ENCODE measurements at places on chromosomes 7 and 10.

DNA sequence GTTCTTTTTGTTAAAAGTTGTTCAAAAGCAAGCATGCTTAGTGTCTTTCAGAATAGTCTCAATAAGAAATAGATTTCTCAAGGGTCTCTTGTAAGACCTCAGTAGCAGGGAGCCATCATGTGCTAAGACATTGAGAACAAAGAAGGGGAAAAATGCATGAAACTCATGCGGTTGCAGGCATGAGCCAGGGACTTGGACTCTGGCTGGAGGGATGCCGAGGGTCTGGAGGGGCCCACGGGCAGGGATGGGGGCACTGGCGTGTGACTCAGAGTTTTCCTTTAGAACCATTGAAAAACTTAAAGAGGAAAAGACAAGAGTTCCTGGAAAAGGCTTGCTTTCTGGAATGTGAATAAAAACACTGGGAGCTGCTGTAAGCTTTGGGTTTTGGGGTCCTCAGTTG, 253.3 kb downstream of the CCDC3 start:
- no peak for DNase-seq

- no peak for DNase-seq
Observed at GRCh38 chr7:97007583-97007861, 2.2 kb downstream of the DLX6 start.

GRCh38 chr10:94011296-94011695, 17.6 kb downstream of the PLCE1 start:
- DNase-seq: no peak

- no peak for DNase-seq
Observed at GRCh38 chr7:77368974-77369373, 47.2 kb downstream of the GSAP start.

DNA sequence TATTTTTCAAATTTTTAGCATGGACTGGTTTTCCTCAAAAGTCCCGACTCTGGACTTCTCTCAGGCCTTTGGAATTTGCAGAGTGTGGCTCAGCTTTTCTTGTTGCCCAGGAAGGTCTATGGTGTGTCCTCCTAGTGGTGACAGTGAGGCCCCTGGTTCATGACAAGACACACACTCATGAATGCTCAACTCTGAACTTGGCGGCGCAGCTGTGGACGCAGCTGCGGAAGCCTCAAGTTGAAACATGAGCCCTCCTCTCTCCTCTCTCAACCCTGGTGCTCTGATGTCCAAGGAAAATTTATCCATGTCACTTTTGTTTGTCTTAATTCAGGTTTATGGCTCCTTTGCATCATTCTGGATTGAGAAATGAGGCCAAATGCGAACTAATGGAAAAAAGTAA, 183.9 kb downstream of the HECW1 start:
- no peak for DNase-seq

DNA sequence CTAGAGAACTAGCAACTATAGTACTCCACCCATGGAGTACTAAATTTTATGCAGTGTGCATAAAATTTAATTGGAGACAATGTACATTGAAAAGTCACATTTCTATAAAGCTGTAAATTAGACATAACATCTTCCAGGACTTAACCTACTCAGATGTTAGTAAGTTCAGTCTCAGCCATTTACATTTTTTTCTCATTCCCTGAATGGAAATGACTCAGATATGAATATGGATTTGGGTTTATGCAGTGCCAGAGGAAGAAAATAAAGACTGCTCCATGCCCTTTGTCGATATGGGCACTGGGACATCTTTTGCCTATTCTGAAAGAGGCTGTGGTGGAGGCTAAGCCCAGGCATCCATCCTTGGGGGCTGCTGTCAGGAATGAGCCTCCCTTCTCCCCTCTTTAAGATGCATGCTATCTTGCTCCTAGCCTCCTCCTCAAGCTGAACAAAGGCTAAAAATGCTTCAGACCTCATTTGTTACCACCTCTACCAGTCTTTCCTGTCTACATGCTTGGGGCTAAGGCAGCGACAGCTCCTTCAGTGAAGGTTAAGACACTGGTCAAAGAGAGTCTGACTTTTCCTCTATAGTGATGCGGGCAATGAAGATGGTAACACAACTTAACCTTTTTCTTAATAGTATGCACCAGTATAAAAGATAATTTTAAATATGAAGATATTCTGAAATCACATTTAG, 486.8 kb upstream of the ANKRD30A start:
- no peak for DNase-seq

DNA sequence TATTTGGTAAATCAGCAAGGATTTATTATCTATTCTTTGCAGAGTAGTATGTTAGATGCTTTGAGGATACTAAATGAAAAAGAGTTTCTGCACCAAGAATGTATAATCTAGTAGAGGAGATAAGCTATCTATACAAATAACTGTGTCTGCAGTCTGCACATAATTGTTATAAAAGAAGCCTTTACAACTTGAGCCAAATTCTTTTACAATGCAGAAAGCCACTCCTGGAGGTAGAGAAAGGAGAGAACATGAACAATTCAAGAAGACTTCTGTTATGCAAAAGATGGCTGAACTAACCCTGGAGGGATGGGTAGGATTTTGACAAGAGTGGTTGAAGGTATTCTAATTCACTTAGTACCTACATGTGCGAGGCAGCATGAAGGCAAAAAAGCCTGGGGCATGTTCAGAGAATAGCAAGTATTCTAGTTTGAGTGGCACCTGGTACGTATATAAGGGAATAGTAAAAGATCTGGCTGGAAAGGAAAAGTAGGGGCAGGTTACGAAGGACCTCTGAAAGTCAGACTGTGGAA, 251.1 kb upstream of the KAT6B start:
- no peak for DNase-seq

DNA sequence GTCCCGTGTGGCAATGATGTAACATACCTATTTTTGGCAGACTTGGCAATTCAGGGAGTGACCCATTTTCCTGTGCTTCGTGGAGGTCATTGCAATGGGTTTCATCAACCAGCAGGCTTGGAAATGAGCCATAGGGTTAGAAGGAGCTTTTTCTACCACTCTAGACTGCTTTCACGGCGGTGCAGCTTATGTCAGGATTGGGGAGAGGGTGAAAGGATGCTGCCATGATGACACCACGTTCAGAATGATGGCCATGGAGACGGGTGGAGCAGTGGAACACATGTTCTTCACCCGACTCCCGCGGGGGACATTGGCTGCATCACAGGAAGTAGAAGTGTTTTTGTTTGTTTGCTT, 220.2 kb downstream of the EMX2 start:
- DNase-seq: no peak

- DNase-seq: no peak
Observed at GRCh38 chr10:128814782-128815181, 652.3 kb upstream of the MGMT start.

- DNase-seq: no peak
Observed at GRCh38 chr10:108250936-108251620, 1086.6 kb upstream of the SORCS1 start.

- no peak for DNase-seq
Observed at GRCh38 chr10:99412099-99412498, 18.3 kb downstream of the GOT1 start.

DNA sequence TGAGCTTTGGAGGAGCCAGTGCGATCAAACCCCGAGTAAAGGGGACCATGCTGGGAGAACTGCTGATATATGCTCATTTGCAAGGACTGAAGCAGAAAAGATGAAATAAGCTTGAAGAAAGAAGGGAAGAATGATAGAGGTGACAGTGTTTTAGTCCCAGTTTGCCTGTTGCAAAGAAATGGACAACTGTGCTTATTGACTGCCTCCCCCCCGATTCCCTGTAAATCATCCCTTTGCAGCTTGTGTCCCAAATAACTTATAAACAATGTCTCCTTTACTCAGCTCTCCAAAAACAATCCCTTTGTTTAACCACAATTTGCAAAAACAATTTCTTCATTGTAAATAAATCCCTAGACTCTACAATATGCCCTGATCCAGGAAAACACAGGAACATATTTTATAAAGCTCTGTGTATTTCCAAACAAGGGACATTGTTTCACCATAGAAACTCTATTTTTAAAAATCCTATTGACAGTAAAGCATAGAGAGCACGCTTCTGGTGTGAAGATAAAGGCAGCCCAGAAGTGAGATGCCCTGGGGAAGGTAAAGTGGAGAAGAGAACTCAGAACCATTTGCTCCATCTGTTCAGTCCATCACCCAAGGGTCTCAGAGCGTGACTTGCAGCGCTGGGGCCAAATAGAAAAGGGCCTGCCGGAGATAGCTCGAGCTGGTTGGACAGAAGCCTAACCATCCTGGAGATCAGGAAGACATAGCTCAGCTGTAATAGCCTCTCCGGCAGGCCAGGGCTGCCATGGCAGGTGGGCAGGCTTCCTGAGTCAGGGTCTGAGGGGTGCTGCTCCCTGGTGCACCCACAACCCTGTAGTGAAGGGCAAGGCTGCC, 280.5 kb downstream of the WDR11 start:
- DNase-seq: no peak

DNA sequence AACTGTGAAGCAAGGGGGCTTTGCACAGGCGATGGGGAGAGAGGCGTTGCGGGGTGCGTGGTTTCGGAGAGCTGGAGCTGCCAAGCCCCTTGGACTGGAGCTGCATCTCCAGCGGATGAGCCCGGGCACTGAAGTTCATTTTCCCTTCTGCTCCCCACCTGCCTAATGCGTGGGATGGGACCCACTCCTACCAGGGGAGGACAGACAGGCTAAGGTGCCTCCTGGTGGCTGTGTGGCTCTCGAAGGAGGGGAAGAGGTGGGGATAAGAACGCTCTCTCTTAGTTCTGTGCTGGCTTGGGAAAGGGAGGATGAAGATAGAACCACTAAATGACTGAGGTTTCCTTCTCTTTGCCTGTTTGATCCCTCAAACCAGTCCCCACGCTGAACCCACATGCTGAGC, 177.6 kb upstream of the PITRM1 start:
- no peak for DNase-seq

GRCh38 chr7:138350701-138351357, 109.2 kb upstream of the TRIM24 start:
- DNase-seq: no peak

DNA sequence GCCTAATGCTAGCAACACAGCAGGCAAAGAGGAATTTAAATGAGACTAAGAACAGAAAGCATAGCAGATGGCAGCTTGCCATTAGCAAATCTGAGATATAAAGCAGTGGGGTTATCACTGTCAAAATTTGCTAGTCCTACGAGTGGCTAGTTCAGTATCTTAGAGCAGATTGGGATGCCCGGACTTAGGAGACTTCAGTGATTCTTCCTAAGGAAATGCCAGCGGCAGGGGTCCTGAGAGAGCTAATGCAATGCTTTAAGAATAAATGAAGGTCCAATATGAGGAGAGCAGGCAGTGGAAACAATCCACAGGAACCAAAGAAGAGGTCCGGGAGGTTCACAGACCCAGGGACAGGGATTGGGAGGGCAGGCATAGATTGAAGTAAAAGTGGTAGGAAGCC, 169.3 kb upstream of the NPSR1 start:
- no peak for DNase-seq

DNA sequence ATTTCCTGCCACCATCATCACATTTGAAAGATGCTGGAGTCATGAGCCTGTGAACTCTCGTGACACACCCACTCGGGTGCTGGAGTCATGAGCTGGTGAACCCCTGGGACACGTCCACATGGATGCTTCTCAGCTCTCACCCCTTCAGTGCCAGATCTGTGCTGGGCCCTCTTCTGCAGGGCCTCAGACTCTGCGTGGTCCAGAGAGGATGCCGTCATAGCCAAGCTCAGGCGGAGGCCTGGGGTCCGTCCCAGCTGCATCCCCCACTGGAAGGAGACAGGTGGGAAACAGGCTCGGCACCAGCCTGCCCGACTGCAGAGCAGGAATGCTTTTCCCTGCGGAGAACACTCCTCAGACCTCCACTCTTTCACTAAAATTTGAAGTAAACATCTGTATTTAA, 156.5 kb upstream of the PPP2R2D start:
- DNase-seq: no peak

DNA sequence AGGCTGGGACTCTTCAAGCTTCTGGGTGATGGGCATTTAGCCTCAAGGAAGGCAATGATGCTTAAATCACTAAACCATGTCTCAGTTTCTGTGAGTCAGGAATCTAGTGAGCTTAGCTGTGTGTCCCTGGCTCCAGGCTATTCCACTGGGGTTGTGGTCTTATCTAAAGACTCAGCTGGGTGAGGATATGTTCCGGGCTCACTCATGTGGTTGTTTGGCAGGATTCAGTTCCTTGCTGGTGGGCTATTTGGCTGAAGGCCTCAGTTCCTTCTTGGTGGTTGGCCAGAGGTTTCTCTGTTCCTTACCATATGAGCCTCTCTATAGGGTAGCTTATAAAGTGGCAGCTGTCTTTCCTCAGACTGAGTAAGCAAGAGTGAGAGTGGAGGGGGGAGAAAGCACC, 12.0 kb downstream of the EVX1 start:
- no peak for DNase-seq

DNA sequence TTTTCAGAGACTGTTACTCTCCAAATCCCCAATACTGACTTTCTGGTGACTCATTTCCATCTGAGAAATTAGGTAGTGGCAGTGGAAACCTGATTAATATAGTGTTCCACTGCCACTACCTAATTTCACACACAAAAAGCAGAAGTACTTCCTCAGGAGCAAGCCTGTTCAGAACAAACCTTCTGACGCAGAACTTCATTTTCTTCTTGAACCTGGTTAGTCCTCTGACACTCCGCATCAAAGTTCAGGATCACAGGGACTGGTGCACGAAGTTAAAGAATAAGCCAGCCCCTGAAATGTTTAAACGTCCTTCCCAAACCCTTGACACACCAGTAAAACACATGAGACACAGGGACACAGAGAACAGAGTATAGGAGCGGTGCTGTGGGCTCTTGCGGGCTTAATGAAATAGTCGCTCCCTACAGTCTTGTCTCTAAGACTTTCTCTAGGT, 4.4 kb downstream of the WDR91 start:
- no peak for DNase-seq

DNA sequence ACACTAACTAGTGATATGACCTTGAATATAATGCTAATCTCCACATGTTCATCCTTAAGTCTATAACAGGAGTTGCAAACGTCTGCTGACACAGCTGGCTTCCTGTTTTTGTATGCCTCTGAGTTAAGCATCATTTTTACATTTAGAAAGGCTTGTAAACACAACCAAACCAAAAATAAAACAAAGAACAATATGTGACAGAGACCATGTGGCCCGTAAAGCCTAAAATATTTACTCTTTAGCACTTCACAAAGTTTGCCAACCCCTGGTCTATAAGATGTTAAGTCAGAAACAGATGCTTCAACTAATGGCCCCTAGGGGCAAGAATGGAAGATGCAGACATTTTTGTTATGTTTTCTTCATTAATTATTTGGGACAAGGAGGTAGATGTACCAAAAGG, 109.3 kb downstream of the CPEB3 start:
- DNase-seq: no peak

- no peak for DNase-seq
Observed at GRCh38 chr10:31383810-31384588, 65.0 kb downstream of the ZEB1 start.

- no peak for DNase-seq
Observed at GRCh38 chr10:13978533-13979115, 352.1 kb downstream of the FRMD4A start.

Measured in NCI-H2081 treated with DMSO at 0.1 percent for 48 hours (cell line).